ENCODE measurements at places on chromosomes 3 and 15.

GRCh38 chr15:90529011-90529370 is 732 bp upstream of the CRTC3 start:
- no peak for DNase-seq

DNA sequence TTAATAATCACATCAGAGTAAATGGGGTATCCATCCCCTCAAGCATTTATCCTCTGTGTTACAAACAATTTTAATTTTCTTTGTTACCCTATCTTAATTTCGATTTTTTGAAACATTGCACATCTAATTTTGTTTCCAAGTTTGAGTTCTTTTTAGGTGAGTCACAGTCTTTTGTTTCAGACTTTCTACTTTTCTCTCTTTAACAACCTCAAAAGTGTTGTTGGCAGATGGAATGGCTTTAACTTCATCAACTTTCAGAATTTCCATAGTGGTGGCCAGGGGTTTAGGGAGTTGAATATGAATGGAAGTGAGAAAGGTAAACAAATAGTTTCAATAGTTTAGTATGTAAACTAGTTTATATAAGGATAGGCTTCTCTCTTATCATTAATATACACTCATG is 223.0 kb upstream of the MLF1 start:
- DNase-seq, result peak; percentile 50

GRCh38 chr3:111547631-111548030 is 5.6 kb downstream of the CD96 start:
- DNase-seq, result no peak

DNA sequence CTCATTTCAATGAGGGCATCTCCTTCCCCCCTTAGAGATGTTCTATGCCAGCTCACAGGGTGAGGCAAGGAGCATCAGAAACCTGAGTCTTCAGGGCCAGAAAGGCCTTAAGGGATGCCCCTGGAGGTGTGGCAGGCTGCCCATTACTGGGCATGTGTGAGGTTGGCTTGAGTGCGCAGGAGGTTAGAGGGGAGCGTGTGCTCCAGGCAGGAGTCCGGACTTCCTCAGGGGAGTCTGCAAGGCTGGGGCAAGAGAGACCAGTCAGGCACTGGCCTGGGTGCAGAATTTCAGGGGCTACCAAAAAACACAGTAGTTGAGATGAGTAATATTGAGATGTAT is 1.9 kb downstream of the LOXL1 start:
- no peak for DNase-seq
